ENCODE measurements at places on chromosomes 5 and 9.
A peak's percentile ranks its signal among the peaks of the same experiment; 100 is the strongest.

DNA sequence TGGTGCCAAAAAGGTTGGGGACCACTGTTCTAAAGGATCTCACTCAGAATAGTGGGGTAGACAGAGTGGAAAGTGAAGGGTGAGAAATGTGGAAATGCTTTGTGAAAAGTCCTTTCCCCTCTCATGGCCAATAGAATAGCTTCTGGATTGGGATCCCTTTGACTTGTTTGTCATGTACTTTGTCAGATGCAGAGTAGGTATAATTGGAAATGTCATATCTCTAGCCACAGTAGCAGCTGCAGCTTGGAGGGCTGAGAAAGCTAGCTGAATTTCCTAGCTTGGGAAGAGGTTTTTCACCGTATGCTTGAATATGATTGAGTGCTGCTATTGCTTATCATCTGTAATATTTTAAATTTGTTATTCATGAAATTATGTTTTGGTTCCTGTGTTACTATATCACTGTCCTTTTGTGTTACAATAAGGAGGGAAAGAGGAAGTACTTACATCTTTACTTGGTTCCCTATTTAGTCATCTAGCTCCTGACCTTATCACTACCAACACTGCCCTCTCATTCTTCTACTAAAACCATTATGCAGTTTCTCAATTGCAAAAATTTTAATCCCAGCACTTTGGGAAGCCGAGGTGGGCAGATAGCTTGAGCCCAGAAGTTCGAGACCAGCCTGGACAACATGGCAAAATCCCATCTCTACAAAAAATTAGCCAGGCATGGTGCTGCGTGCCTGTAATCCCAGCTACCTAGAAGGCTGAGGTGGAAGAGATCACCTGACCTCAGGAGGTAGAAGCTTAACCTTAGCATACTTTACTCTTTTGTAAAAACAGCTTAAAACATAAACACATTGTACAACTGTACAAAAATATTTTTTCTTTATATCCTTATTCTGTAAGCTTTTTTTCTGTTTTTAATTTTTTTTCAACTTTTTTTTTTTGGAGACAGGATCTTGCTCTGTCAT lies 12.4 kb downstream of the SLC30A5 start:
- DNase-seq: no peak

- no peak for DNase-seq
These were observed 15.1 kb downstream of the PRKACG start for GRCh38 chr9:68998812-68999211.

GRCh38 chr5:180591311-180591887 lies at the start of gene SCGB3A1:
Gene SCGB3A1, minus strand, starts transcription at chr5:180591499. Its CDS starts 37 bp downstream, at chr5:180591462.
- DNase-seq: no peak

DNA sequence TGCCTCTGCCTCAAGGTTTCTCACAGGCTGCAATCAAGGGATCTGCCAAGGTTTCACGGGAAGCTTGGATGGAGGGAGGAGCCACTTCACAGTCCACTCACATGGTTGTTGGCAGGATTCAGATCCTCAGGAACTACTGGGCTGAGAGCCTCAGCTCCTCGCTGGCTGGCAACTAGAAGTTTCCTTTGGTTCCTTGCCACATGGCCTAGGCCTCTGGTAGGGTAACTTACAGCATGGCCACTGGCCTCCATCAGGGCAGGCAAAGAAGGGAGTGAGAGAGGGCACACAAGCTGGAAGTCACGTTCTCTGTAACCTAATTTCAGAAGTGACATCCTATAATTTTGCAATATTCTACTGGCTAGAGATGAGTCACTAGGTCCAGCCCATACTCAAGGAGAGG lies 32.2 kb downstream of the SPOCK1 start:
- no peak for DNase-seq

GRCh38 chr5:91090995-91091394 lies 292.1 kb downstream of the ARRDC3 start:
- no peak for DNase-seq

DNA sequence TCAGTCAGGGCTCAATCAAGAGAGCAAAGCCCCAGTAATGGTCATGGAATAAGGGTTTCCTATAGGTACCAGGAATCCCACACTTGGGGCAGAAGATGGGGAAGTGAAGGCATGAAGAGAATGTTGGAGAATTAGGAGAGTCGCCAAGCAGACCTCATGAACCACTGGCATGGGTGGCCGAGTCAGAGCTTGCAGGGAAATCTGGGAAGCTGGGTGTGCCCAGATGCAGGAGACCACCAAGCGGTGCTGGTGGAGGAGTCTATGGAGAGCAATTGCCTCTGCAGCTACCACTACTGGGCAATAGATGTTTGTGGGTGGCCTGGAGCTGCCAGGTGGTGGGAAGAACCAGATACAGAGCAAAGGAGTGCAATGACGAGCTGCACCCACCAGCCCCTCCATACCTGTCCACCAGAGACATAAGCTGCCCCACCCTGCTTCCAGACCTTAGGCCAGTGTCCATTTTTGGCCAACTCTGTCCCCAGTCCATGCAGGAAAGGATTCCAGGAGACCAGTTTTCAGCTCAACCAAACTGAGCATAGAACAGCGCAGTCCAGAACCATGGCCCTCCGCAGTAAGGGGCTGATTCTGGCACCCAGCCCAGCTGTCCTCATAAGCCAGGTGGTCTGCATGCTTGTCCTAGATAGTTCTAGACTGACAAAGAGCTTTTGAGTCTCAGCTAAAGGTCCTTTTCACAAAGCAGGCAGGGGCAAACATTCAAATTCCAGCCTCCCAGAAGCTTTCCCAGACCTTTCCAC lies 323.9 kb downstream of the GADD45G start:
- no peak for DNase-seq

DNA sequence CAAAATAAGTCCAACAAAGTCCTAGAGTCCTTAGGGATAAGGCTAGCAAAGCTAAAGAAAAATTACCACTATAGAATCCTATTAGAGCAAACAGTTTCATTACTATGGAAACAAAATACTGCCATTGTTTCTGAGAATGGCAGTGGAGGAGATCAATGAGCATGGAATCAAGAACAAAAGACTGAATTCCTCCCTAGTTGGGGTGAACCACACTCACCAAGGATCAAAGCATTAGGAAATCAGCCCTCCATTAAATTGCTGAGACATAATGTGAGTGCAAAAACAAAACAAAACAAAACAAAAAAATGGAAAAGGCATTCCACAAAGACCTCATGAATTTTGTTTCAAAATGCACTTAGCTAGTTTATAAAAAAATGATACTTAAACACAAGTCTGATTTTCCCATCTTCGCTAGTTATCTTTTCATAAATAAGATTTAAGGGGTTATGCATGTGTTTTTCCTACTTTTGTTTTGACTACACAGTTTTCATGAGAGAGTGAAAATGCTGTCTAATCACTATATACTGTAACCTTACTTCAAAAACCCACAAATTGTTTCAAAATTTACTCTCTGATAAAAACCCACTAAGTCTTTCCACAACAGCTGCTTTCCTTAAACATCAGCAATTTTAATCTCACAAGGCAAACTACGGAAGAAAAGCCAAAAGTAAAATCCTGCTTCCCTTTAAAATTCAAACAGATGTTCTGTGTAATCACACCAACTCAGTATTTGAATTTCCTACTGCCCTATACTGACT lies 9.7 kb downstream of the SERINC5 start:
- DNase-seq: no peak

GRCh38 chr5:5637173-5637572 lies 214.7 kb downstream of the ICE1 start:
- no peak for DNase-seq

DNA sequence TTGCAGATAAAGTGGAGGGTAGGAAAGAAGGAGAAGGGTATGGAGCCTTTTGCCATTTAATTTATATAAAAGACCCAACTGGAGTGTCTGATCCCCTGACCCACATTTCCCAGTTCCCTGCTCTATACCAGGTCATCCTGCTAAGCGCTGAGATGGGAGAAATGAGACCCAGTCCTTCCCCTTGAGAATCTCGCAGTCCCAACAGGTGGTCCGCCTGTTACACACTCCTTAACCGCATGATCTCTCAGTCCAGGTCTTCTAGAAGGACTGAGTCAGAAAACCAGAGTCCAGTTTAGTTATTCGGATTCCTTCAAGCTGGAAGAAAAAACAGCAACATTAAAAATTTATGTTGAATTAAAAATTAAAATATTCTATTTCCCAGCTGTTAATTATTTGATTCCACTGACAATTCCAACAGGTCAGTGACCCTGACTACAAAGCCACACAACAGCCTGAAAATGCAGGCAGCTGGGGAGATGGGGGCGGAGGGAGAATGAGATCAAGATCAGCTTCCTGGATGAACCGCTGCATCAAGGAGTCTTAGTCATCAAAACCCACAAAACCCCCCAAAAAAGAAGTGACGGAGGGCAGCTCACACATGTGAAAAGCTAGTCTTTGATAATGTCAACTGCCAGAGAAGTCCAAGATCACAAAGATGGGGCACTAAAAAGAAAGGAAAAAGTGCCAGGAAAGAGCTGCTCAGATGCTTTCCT lies 44.0 kb downstream of the GGTA1 start:
- DNase-seq: peak; percentile 4

Measured in stimulated activated CD4-positive, alpha-beta T cell treated with anti-CD3 and anti-CD28 coated beads, Interleukin-4, amount 100 ng/mL, for 24 hours (primary cell).